ENCODE measurements at places on chromosomes 1 and 21. TPM values are rescaled to one million over a fixed set of nuclear protein-coding genes. Genes with fewer than 3 reads are reported as not detected.

The DDX20 gene
- 6.7 TPM for total RNA-seq

DNA sequence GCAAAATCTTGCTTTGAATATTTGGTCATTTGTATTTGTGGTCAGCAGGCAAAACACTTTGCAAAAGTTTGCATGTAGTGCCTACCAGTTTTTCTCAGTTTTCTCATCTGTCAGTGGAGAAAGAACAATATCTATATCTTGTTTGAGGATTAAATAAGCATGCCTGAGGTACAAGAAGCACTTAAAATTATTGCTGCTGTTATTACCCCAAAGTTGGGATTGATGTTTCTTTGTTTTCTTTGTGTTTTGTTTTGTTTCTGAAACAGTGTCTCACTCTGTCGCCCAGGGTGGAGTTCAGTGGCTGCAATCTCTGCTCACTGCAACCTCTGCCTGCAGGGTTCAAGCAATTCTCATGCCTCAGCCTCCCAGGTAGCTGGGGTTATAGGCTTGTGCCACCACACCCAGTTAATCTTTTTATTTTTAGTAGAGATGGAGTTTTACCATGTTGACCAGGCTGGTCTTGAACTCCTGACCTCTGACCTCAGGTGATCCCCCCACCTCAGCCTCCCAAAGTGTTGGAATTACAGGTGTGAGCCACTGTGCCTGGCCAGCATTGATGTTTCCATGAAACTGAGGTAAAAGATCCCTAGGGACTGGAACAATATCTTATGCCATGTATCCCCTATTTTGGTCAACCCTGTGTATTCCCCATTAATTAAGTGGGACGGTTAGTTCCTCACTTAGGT is 15.9 kb downstream of the RAP1A start:
- no peak for DNase-seq

The DAB1 gene
- total RNA-seq: 0.64 TPM

DNA sequence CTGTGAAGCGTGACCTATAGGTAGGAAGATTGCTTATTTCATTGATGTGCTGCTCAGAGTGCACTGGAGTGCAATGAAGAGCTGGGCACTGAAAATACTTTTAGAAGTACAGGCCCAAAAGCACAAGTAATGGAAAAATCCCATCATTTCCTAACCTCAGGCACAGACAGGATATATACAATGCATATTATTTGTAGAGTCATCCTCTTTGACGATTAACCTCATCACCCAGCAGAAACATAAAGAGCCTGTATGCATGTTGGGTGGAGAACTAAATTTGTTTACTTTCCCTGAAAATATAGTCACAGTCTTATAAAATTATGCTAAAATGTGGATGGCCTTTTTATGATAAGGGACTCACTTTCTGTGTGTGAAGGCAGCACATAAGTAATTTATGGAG is 98.1 kb downstream of the TNNI3K start:
- no peak for DNase-seq
